ENCODE measurements at places on chromosomes 6 and 20.
A peak's percentile ranks its signal among the peaks of the same experiment; 100 is the strongest.

- DNase-seq, result no peak
These were observed 22.9 kb downstream of the OR2B2 start for GRCh38 chr6:27889275-27889627.

GRCh38 chr6:52663936-52664185 is 7.1 kb upstream of the TMEM14A start:
- no peak for DNase-seq

GRCh38 chr6:11675601-11676000 is 103.0 kb downstream of the ADTRP start:
- no peak for DNase-seq

DNA sequence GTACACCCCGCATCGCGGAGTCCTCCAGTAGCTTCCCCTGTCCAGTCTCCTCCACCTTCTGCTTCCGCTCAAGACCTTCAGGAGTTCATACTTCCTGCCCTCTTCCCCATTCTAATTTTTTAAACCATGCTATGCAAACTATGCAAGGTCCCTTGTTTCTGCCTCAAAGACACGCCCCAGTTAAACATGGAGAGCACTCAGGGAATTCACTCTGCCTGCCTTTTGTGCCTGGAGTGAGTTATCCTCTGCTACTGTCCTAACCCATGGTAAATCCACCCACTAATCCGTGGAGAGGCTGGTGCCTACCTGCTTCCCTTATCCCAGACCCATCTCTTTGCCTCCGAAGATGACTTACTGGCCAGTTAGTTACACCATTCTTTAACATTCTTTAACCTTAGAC is 473.7 kb upstream of the JARID2 start:
- no peak for DNase-seq

GRCh38 chr6:26477426-26477825 is 19.7 kb downstream of the BTN2A1 start:
- DNase-seq, result no peak

DNA sequence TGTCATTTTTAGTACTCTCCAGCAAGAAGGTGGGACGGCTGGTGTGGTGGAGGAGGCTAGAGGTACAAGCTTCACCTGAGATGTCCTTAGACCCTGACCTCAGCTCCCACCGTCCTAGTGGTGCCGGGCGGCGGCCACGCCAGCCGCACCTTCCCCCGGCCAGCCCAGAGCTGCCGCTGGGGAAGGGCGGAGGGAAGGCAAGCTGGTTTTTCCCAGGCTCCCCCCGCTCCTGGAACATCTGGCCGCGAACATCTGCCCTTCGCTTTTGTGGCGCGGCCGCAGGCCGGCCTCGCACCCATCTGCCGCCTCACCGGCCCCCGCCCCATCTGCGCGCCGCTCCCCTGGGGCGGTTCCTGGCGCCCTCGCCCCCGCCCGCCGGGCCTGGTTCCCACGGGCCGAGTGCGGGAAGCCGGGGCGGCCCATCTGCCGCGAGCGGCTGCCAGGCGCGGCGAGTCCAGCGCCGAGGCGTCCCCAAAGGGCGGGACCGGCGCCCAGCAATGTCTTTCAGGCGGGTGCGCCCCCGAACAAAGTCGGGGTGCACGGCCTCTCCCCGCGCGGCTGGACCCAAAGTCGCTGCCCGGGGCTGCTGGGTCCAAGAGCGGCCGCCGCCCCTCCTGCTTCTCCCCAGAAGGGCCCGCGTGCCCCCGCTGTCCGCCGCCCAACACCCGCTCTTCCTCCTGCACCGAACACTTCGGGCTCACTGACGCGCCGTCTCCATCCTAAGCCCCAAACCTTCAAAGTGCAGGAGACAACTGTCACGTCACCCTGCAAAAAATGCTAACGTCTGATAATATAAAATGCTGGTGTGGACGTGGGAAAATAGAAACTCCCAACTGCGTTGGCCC is 17.3 kb upstream of the ID1 start:
- no peak for DNase-seq

GRCh38 chr6:151609146-151609902 is 115.5 kb downstream of the CCDC170 start:
- DNase-seq, result no peak

GRCh38 chr6:30102970-30103871 is 9.7 kb downstream of the TRIM31 start:
- DNase-seq, result peak; percentile 35

Measured in stimulated activated CD8-positive, alpha-beta memory T cell treated with anti-CD3 and anti-CD28 coated beads, Interleukin-15, amount 100 ng/mL, for 24 hours (primary cell).